ENCODE measurements at places on chromosomes 4 and X.

DNA sequence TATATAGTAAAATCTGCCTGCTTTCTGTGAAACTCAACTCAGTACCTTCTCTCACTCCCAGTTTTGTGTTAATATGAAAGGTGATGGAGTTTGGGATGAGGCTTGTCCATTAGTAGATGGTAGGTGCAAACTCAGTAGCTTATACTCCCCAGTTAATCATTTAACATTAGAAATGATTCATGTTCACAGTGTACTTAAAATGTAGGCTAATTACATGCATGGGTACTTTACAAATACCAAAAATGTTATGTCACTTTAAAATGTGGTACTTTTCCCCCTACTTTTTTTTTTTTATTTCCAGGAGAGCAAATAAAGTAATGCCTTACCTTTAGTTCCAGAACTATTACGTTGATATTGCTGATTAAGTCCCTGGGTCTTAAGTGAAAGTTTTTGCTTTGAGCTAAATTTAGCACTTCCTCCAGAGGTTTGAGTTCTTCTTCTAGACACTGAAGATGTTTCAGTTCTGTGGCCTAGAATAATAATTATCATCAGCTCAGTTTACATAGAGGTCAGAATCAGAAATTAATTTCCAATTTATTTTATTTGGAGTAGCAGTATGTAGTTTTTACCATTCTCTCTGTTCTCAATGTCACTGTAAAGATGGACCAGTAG, 3.0 kb downstream of the IL2 start:
- DNase-seq: no peak

- DNase-seq: no peak
Measured at GRCh38 chr4:112277705-112278448, 7.8 kb downstream of the TIFA start.

- no peak for DNase-seq
Measured at GRCh38 chr4:180150818-180151217, 2092.4 kb upstream of the TENM3 start.

DNA sequence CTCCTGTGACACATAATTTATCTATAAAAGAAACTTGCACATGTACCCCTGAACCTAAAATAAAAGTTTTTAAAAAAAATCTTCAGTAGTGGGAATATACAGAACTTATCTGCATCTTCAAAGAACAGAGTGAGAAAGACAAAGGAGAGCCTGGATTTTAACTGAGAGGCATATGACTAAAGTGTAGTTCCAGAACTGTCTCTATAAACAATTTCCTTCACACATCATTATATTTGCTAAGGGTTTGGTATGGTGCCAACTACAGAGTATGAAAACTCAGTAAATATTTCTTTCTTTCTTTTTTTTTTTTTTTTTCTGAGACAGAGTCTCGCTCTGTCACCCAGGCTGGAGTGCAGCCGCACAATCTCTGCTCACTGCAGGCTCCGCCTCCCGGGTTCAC, 49.9 kb upstream of the NFKB1 start:
- no peak for DNase-seq

DNA sequence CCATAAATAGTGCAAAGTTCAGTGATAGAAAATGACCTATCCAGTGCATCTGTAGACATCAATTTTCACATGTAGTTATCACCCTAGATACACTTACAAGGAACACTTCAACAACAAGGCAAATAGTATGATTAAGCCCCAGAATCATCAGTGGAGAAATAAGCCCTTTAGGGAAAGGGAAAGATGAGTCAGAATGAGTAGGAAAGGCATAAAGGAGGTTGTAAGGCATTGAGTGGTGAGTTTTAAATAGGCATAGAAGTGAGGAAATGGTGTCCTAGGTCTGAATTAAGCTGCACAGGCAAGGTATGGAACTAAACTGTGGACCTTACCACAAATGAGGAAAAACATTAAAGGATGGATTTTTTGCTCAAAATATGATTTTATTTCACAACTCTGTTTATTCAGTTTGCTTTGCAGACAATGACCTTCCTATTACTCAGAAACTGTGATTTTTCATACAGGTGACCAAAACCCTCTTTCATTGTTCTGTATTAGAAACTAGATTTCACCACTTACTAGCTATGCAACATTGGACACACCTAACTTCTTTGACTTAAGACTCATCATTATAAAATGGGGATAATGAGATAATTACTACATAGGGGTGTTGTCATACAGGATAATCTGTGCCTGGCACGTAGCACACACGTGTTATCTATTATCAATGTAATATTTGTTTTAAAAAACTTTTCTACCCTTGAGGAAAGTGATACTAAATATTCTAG, 57.0 kb upstream of the MAP9 start:
- no peak for DNase-seq

All from upper lobe of right lung (tissue), 1 donor.